ENCODE measurements at places on chromosomes 1 and 21.

DNA sequence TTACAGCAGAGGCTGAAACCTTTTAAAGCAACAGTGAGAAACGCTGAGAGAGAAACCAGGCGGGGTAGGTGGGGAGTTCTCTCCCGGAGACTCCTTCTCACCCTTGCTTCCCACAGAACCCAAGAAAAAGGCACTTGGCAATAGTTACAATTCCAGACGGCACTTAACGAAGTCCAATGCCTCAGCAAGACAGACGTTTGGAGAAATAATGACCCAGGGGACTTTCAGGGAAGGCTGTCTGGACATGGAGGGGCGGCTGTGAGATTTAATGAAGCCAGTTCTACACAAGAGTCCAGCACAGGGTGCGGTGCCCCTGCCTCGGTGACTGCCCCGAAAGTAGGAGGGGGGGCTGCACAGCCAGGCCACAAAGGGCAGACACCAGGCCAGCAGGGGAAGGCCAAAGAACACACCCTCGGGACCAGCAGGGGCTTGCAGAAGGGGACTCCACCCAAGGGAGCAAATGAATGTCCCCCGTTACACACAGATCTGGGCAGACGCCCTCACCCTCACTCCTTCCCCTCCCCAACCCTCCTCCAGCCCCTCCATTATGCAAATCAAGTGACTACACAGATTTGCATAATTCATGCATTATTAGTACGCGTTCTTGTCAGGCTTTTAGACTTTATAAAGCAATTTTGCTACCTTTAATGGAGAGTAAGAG is 26.3 kb downstream of the KCNN3 start:
- no peak overlapping the region for H3K4me3 ChIP-seq
- DNase-seq = no peak
- no peak overlapping the region for H3K27ac ChIP-seq
- peaks cover 3% of the 10 kb centered on the region for H3K4me1 ChIP-seq
- H3K27me3 ChIP-seq = no peaks in the 10 kb centered on the region

DNA sequence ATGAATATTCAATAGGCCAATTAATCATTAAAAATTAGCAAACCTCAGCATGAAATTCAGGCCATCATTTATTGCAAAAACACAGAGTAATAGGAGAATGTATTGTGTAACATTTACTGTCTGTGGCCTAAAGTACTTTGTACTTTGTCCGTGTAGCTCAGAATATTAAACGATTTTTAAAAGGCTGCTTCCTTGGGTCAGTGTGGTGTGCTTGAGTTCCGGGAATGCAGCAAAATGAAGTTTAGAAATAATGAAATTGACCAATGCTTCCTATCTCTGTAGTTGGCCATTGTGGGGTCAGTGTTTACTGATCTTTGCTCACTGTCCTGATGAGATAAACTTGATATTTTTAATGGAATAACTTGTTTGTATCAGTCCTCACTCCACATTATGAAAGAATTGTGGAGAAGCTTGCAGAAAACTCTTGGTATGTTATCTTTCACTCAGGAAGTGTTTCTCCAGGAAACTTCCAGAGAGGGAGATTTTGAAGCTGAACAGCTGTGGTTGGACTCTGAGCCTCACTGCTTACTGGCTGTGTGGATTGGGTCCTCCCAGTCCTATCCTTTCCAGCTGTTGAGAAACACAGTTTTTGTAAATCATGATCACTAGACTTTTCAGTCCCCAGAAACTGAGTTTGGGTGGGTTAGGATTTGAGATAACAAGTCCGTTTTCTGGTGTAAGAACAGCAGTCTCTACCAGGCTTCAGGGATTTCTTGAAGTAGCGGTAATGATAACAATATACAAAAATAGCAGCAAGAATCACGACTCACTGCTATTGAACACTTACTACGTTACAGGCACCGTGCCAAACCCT is 19.2 kb upstream of the MTARC1 start:
- H3K4me3 ChIP-seq = no peak overlapping the region
- no peaks in the 10 kb centered on the region for H3K27me3 ChIP-seq
- H3K4me1 ChIP-seq = peaks cover 7% of the 10 kb centered on the region
- peak overlapping the region; percentile 28 for H3K27ac ChIP-seq

DNA sequence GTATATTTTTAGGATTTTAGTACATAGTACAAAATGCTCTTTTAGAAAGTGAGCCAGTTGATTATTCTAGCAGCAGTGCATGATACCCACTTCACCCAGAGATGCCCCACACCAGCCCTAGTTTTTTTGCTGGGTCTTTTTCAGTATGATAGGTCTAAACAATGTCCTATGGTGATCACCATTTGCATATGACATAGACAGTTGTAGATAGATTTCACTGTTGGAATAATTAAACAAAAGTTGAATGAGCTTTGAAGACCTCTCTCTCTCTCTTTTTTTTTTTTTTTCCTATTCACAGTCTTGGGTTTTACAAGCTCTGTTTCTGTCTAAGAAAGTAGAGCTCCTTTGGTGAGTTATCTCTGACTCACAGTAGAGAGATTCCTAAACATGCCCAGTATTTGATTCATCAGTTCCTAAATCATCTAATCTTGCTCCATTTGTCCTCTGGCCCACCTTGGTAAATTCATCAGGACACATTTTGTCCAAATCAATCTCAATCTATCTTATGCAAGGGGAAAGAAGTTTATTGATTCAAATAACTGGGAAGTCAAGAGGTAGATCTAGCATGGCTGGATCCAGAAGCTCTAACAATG is 44.7 kb upstream of the VAV3 start:
- no peaks in the 10 kb centered on the region for H3K27me3 ChIP-seq
- no peaks in the 10 kb centered on the region for H3K36me3 ChIP-seq
- H3K27ac ChIP-seq = no peak overlapping the region
- H3K4me3 ChIP-seq = no peak overlapping the region

GRCh38 chr1:185652348-185652747 is 81.8 kb upstream of the HMCN1 start:
- no peak overlapping the region for H3K4me3 ChIP-seq
- no peak overlapping the region for H3K27ac ChIP-seq
- no peaks in the 10 kb centered on the region for H3K36me3 ChIP-seq
- no peaks in the 10 kb centered on the region for H3K27me3 ChIP-seq

DNA sequence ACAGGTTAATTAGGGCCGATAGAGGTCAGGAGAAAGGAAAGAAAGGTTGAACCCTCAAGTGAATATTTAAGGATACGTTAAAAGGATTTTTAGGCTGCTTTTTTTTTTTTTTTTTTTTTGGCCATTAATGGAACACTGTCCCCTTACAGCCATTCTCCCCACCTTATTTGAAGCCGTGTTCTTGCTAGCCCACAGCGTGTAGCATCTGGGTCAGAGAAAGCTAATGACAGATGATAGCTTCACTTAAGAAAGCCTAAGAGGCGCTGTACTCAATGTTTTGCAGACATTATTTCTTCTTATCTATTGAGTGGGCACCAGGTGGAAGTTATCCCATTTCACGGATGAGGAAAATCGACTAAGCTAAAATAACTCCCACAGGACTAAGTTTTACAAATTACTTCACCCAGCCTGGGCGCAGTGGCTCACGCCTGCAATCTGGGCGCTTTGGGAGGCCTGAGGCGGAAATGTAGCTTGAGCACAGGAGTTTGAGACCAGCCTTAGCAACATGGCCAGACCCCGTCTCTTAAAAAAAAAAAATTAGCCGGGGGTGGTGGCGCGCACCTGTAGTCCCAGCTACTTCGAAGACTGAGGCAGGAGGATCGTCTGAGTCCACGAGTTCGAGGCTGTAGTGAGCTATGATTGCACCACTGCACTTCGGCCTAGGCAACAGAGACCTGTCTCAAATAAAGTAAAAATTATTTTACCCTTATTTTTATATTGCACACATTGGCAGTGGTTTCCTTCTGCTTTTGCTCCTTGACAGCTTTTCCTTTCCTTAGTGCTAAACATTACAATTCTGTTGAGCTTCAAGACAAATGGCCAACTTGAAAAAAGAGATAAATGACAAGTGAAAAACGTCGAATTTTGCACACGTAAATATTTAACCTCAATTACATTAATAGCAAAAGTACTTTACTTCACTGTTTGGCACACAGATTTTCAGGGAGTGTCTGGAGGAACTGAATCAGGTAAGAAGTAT is 1.1 kb upstream of the PHTF1 start:
- H3K27me3 ChIP-seq = no peaks in the 10 kb centered on the region
- H3K36me3 ChIP-seq = no peaks in the 10 kb centered on the region
- DNase-seq = no peak
- no peaks in the 10 kb centered on the region for H3K4me1 ChIP-seq
- peak overlapping the region; percentile 89 for H3K27ac ChIP-seq

All from ovary (tissue), 10 donors.